ENCODE measurements at places on chromosomes 2 and 18.

GRCh38 chr2:64179582-64180321, 35.5 kb upstream of the PELI1 start:
- no peak for DNase-seq

GRCh38 chr18:12246849-12247808, 7.0 kb upstream of the CIDEA start:
- no peak for DNase-seq

DNA sequence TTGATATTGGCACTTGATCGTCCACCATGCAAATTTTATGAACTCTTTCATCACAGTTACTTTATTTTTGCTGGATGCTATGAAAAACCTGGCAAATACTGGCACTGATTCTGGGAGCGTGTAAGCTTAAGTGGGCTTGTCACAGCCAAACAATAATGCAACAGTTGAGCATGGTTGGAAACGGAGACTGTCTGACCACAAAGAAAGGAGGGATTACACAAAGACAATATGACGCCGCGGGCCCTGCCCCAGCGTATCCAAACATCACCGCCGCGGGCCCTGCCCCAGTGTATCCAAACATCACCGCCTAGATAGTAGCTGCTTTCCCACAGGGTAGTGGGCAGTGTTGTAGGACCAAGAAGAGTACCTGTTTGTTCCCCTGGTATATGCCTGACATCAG, 135.9 kb downstream of the PRPF40A start:
- peak; percentile 33 for DNase-seq

GRCh38 chr2:73984922-73985307, 205 bp downstream of the TET3 start:
- DNase-seq = peak; percentile 55

DNA sequence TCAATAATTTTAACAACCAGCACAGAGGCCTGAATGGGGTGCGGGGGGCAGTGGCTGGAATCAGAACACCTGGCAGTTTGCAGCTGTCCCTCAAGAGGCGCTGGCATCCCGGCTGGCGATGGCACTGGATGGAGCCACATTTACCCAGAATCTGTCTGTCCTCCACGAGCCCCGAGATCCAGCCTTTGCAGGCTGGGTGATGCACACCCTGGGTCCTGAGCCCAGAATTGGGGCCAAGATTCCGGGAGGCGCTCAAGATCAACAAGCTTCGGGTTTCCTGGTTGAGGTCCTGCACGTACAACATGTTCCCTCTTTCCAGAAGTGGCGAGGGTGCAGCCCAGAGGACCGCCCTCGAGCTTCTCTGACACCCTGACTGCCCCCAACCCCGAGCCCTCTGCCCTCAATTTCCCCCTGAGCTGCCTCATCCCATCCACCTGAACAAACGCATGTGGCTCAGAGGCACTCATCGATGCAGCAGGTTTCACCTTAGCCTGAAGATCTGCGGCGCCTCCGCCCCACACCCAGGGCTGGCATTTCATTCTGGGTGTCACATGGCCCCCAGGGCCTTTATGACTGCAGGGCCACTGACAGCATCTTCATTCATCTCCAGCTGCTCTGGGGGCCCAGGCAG, 97.5 kb downstream of the TFCP2L1 start:
- no peak for DNase-seq

- no peak for DNase-seq
These were observed 339.4 kb downstream of the PLCL1 start for GRCh38 chr2:198143793-198144192.

DNA sequence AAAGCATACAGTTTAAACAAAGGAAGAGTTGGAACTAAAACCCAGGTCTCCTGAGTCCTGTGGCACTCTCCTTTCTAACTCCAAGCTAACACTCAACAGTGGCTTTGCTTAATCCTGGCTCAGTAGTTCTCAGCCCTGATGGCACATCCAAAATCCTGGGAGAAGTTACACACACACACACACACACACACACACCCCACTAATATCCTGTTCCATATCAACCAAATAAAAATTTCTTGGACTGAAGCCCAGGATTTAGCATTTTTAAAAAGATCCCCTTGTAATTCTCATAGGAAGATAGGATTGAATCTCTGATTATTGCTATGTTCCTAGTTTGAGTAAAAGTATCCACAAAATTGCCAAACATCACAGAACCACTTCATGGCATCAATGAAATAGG, 136.1 kb upstream of the RIOK3 start:
- no peak for DNase-seq

DNA sequence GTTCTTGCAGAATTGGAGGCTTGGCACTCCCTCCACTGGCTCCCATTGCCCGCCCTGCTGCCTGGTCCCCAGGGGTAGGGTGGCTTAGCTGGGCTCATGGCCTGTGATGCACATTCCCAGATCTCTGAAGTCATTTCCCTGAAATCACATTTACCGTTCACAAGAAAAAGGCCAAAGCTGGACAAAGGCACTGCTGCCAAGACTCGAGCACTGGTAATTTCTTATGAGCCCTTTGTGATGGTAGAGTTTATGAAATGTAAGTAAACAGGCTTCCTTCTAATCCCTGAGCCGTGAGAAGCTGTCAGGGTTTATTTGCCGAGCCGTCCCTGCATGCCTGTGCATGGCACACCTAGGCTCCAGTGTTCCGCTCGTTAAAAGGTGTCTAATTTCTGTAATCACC, 247.2 kb upstream of the EPAS1 start:
- DNase-seq = no peak

- DNase-seq = no peak
These were observed 200.6 kb upstream of the SIX2 start for GRCh38 chr2:45209875-45210274.

- DNase-seq = no peak
These were observed 11.7 kb downstream of the SLC4A3 start for GRCh38 chr2:219638948-219639755.

GRCh38 chr18:80178935-80179818, 68.1 kb downstream of the PARD6G start:
- DNase-seq = peak; percentile 61

DNA sequence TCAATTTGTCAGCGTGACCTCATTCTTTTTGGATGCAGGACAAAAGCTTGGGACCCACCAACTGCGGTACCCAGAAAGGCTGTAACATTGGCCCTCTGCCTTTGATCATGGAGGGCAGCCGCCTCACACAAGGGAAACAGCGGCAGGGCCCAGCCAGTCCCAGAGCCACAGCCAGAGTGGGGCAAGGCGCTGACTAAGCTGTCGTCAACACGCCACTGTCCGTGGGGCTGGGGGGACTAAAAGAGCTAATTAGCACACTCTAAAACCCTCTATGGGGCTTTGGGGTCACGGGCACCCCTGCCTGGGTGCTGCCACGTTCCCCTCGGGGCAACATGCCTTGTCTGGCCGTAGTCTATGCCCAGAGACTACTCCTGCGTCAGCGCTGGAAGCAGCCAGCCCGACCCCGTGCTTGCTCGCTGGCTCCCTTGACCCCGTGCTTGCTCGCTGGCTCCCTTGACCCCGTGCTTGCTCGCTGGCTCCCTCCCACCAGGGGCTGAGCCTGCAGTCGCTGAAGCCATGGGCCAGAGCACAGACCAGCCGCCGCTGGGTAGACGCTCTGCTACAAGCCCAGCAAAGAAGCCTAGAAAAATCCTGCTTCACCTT, 598.4 kb downstream of the MBD2 start:
- DNase-seq = peak; percentile 32

GRCh38 chr18:22493940-22494339, 76.2 kb upstream of the CTAGE1 start:
- no peak for DNase-seq

- DNase-seq = no peak
These were observed 46.1 kb downstream of the TMEM185B start for GRCh38 chr2:120177001-120177621.

GRCh38 chr2:216659276-216659675, 26.1 kb downstream of the IGFBP2 start:
- no peak for DNase-seq

GRCh38 chr18:46518438-46518837, 138.6 kb downstream of the LOXHD1 start:
- no peak for DNase-seq

GRCh38 chr2:126906781-126907180, 8.1 kb downstream of the TEX51 start:
- no peak for DNase-seq

GRCh38 chr2:215528555-215528954, 92.7 kb upstream of the FN1 start:
- no peak for DNase-seq

DNA sequence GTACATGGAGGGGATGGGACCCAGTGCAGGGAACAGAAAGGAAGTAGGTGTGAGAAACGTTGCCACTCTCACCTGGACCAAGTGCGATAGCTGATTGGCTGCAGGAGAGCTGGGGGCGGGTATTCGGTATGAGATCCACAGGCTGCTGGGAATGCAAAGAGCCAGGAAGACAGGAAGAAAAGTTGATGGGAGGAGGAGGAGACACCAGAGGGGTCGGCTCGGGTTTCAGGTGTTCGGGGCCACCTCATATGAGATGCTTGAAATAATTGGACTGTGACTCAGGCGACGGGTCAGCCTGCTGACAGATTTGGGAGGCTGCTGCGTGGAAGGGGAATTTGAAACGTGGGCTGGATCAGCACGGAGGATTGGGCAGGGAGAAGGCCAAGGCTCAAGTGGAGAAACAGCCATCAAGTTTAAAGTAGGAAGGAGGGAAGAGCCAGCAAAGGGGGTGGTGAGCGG, 65.1 kb downstream of the MRPS9 start:
- DNase-seq = no peak

DNA sequence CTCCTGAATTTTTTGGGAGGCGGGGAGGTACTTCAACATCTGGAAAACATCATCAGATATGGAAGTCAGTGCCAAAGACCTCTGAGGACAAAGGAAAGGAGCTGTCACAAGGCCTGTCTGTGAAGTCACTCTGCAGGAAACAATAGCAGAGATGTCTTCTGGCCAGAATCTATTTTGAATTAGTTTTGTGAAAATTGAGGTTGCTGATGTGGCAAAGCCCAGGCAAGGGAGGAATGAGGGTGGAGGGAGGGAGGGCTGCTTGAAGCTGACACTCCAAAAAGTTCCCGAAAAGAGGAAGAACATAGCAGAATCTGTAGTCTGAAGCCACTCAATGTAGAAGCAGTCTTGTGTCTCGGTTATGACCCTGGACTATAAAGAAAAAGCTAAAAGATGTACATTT, 151.1 kb upstream of the LHCGR start:
- no peak for DNase-seq

- DNase-seq = no peak
These were observed 2.3 kb downstream of the MYO1B start for GRCh38 chr2:191247381-191248057.

GRCh38 chr18:24831081-24831480, 370.6 kb downstream of the HRH4 start:
- no peak for DNase-seq

DNA sequence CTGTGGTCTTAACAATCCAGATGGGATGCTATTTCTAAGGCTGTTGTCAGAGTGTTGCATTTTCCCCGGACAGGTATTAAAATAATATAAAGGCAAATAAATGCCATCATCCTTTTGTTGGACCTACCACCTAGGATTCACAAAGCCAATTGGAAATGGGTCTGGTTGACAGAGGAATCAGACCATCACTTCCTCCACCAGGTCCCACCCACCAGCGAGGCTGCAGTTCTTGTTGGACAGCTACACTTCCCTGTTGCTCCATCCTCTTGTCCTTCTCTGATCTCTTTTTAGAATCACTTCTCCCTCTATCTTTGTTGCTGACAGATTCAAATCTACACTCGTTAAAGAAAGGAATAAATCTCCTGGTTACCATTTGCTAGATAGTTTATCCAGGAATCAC, 1.1 kb downstream of the TMEM169 start:
- no peak for DNase-seq

DNA sequence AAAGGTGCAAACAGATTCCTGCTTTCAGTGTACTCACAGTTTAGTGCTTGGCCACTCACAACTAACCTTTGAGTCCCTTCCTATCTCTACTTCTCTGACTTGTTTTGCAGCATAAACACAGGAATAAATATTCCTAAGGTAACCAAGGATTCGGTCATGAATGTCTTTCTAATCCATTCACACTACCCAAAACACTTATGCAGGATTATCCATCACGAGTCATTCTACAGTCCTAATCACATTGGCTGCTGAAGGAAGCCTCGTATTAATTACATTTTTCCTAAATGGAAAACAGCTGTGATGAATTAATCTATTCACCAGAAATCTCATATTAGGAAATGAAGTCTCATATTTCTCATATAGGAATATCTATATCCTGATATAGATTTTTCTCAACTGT, 16.3 kb downstream of the RDH14 start:
- DNase-seq = no peak

- no peak for DNase-seq
These were observed 55.3 kb upstream of the HK2 start for GRCh38 chr2:74778381-74779264.

GRCh38 chr2:121046335-121046734, 238.7 kb downstream of the TFCP2L1 start:
- no peak for DNase-seq

GRCh38 chr18:27956001-27956640, 220.8 kb downstream of the CDH2 start:
- DNase-seq = no peak

DNA sequence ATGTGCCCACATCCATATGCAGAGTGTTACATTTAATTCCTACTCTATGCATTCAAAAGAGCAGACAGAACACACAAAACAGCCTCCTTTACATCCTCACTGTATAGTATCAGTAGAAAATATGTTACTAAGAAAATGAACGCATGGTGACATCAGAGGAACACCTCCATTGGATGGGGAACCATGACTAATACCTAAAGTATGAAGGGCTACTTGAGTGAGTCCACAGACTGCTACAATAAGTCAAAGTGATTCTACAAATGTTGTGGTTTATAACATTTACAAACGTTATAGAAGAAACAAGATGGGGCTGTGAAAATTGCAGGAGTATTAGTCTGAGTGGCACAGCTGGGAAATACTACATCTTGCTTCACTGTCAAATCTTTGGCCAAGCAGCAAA, 1830.9 kb upstream of the PIK3C3 start:
- no peak for DNase-seq

- no peak for DNase-seq
These were observed 819.3 kb upstream of the LRATD1 start for GRCh38 chr2:13813236-13813635.

GRCh38 chr2:15166878-15167277, 394.3 kb downstream of the NBAS start:
- no peak for DNase-seq

GRCh38 chr2:199336546-199336945, 121.2 kb downstream of the SATB2 start:
- DNase-seq = no peak

- DNase-seq = no peak
These were observed 297.3 kb downstream of the IKZF2 start for GRCh38 chr2:212854116-212854515.

- DNase-seq = no peak
These were observed 762.4 kb downstream of the LRRTM4 start for GRCh38 chr2:76759634-76760366.

DNA sequence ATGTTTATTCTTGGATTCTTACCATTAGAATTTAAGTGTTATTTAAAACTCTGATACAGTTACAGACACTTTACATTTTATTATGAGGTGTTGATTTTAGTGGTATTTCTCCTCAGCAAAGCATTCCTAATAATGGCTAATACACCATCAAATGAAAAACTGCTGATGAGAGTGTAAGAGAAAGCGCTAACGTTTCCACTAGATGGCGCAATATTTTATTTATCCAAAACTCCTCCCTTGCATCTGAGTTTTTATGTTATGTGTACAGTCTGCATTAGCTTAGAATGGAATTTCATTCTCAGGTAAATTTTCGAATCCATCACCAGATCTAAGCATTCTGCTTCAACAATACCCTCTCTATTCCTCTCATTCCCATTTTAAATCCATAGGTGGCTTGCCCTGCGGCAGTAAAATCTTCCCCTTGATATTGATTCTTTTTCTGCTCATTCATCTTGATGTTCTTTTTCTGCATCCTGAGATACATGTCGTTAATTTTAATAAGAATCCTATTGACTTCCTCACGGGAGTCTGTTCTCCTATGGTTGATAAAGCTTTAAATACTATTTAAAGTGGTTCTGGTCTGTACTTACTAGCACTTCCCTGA, 53.9 kb downstream of the PRKRA start:
- DNase-seq = no peak

Data from posterior cingulate gyrus (tissue), 11 donors.